ENCODE measurements at places on chromosomes 6 and 20. TPM values are rescaled to one million over a fixed set of nuclear protein-coding genes. Genes with fewer than 3 reads are reported as not detected.

DNA sequence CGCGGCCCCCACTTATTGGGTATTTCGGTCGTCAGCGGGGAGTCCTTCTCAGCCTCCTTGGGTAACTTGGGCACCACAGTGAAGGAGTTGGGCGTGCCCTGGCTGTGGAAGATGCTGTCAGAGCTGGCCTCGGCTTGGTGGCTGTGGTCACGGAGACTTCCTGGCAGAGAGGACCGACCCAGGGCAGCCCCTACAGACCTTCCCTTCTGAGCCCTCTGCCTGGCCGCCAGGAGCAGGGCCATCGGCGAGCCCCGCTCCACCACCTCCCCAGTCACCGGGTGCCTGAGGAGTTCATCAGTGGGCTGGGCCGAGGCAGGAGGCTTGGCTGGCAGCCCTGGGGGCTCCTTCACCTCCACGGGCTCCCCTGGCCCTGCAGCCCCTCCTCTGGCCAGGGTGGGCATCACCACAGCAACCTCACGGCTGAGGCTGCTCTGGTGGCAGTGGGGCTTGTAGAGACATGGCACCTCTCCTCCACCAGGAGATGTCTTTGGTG, 37.2 kb downstream of the C6orf132 start:
- no peak for DNase-seq

GRCh38 chr6:95866732-95867131, 149.0 kb upstream of the FUT9 start:
- DNase-seq, result no peak

PEX6 gene
- 6.7 TPM for total RNA-seq

NFKBIE gene
- 44.5 TPM for total RNA-seq

All from CD8-positive, alpha-beta T cell (primary cell).